NCI-H2171 treated with DMSO at 0.1 percent for 48 hours (cell line): ENCODE measurements at places on chromosomes 13 and 19.

DNA sequence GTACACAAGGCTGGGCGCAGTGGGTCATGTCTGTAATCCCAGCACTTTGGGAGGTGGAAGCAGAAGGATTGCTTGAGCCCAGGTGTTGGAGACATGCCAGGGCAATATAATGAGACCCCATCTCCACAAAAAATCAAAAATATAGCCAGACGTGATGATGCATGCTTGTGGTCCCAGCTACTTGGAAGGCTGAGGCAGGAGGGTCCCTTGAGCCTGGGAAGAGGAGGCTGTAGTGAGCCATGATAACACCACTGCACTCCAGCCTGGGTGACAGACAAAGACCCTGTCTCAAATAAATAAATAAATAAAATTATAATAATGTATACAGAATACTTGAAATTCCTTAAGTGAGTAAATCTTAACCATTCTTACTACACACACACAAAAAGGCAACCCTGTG lies 127.7 kb downstream of the SPRY2 start:
- no peak for DNase-seq

GRCh38 chr13:29733147-29733611 lies 117.2 kb downstream of the UBL3 start:
- DNase-seq, result no peak

DNA sequence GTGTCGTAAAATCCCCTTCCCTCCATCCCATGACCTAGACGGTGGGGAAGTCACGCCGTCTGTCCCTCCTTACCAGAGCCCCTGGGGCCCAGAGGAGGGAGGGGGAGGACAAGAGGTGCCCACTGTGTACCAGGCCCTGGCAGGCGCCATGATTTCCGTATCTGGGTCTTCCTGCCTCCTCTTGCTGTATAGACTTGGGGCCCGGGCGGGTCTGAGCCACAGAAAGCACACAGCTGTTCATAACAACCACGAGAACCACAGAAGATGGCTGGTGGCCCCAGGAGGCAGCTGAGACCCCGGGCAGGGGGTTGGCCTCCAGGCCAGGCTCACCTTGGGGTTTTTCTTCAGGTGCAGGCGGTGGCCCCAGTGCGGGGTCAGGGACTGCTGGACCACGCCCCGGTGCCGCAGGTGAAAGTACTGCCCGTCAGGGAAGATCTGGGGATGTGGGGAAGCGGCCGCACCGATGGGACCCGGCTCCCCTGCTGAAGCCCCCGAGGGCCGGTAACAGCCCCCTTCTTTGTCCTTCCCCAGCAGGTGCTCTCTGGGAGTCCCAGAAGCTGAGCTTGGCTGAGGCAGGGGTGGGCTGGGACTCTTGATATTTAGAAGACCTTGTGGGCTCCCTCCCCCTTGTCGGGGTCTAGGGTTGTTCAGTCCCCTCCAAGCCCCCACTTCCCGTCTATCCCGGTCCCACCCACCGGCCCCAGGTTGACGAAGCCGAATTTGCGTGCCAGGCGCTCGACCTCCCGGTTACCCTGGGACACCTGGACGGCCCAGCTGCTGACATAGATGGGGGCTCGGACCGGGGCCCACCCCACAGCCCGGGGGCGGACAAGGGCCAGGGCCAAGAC lies 463 bp downstream of the PCSK4 start:
- no peak for DNase-seq

- no peak for DNase-seq
Observed at GRCh38 chr19:271856-272255, 19.3 kb downstream of the PLPP2 start.

DNA sequence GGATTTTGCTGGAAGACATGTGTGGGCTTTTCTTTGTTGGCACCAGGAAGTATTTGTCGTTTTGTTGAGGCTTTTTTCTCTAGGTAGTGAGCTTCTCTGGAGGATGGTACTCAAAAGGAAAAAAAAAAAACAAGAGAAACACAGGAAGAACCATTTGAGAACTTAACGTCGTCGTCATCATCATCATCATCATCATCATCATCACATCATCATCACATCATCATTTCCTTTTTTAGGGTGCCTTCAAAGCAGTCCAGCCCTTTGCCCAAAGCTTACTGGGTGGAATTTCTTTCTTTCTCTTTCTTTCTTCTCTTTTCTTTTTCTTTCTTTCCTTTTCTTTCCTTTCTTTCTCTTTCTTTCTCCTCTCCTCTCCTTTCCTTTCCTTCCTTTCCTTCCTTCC lies 2.2 kb upstream of the AMER2 start:
- DNase-seq, result no peak

- no peak for DNase-seq
Observed at GRCh38 chr19:23382955-23383354, 12.3 kb downstream of the ZNF91 start.

- no peak for DNase-seq
Observed at GRCh38 chr13:41740479-41740878, 220.4 kb downstream of the VWA8 start.

DNA sequence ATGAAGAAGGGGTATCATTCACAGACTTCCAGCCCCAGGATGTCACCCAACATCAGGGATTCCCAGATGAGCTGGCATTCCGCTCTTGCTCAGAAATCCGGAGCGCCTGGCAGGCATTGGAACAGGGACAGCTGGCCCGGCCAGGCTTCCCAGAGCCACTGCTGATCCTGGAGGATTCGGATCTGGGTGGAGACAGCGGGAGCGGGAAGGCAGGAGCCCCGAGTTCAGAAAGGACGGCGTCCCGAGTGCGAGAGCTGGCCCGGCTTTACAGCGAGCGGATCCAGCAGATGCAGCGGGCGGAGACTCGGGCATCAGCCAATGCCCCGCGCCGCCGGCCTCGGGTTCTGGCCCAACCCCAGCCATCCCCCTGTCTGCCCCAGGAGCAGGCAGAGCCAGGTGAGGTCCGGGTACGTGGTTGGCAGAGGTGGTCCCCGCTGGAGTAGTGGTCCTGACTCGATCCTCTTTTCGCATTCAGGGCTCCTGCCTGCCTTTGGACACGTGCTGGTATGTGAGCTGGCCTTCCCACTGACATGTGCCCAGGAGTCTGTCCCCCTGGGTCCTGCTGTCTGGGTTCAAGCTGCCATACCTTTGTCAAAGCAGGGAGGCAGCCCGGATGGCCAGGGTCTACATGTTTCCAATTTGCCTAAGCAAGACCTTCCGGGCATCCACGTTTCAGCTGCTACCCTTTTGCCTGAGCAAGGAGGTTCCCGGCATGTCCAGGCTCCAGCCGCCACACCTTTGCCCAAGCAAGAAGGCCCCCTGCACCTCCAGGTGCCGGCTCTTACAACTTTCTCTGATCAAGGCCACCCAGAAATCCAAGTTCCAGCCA lies 11.0 kb downstream of the PLEKHG2 start:
- no peak for DNase-seq
